ENCODE measurements at places on chromosomes 6 and 20.

DNA sequence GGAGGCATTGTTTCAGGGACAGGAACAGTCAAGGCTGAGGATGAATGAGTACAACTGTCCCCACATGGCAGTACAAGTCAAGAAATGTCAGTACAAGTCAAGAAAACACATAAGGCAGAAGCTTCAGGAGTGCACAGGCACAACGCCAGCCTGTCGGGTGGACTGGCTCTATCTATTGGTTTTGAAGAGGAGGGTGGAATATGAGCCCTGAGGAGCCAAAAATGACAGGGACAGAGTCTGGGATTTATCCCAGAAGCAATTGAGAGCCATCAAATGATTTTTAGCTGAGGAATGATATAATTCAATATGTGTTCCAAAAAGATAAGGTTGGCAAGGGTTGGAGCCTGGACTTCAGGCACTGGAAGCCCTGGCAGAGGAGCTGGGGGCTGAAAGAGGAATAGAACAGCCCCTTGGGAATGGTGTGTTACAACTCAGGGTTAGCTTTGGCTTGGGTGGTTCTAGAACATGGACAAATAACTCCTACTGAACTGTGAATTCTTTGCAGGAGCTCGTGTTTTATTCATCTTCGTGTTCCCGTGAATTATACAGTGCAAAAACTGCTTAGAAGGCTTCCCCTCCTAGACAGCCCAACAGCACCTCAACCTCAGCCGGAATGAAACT lies 425.7 kb upstream of the ARID1B start:
- no peak for DNase-seq

DNA sequence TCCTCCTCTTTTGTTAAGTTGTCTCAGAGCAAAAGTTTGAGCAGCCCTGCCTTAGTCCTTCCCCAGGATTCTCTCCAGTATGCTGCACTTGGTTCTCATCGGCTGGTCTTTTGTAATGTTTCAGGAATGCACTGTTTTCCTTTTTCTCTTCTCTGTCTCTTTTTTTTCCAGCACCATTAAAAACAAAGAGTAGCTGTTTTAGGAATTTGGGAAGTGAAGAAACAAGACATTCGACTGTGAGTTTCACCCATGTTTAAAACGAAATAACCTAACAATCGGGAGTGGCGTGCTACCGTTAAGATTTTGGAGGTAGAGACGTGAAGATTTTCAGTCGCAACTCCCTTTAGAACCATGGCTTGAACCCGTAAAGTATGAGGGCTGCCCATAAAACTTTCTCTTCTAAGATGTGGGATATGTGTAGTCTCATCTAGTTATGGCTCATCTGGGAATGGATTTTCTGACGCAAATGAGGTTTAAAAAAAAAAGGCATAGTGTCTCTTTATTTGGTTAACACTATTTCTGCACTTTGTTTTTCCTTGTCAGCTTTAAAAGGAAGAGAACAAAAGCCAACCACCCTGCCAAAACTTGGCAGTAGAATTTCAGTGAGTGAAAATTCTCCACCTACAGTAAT lies 35.9 kb upstream of the RAB23 start:
- DNase-seq = no peak

DNA sequence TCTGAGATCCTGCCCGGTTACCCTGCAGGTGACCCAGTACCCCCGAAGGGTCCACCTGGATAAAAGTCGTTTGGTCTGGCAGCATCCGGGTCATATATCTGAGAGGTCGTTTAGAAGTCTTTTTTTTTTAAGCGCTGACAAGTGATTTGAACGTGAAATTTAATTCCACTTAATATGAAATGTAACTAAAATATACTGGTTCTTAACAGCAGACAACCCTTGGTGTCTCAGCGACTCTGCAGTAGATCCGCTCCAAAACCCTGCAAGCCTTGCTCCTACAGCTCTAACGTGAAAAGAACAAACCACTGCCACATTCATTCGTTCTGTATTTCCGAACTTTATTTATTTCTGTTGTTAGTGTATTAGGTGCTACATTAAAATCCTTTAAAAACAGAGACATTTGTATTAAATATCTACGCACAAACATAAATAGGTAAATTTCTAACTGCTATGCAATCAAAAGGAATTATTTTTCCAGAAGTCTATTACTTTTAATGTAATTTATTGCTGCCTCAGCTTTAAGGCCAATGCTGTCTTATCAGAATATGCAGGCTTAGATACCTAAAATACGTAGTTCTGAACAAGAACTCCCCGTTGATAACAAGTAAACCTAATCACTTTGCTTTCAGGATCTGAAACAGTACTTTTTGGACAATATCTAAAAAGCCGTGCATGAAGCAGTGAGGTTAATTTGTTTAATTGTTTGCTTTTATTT lies 33.5 kb upstream of the TCF21 start:
- no peak for DNase-seq

DNA sequence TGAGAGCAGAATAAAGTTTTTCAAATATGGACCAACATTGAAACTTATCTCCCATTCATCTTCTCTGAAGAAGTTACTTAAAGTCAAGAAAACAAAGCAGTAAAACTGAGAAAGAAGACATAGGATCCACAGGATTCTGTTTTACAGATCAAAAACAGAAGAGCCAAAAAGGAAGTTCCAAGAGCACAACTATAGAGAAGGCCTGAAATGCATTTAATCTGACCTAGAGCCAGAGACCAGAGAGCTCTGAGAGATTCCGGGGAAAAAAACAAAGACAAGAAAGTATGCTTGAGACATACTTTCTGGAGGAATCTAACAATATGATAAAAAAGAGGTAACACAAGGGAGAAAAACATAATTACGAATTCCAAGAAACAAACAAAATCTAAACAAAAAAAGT lies 26.1 kb downstream of the SRPK1 start:
- no peak for DNase-seq
